ENCODE measurements at places on chromosomes 13 and 19. TPM values are rescaled to one million over a fixed set of nuclear protein-coding genes. Genes with fewer than 3 reads are reported as not detected.

URAD gene
- not detected for total RNA-seq

CLDN10 gene
- total RNA-seq: 0.25 TPM

PPFIA3 gene
- 5.7 TPM for total RNA-seq

BRD4 gene
- 26.1 TPM for total RNA-seq

AMH gene
- 13.6 TPM for total RNA-seq

ZNF823 gene
- total RNA-seq: 2.8 TPM

ALKBH6 gene
- 23.1 TPM for total RNA-seq

HSH2D gene
- 0.08 TPM for total RNA-seq

CHERP gene
- 29.7 TPM for total RNA-seq

SLC7A10 gene
- not detected for total RNA-seq

MAP4K1 gene
- 1.1 TPM for total RNA-seq

PLEKHF1 gene
- total RNA-seq: 10.0 TPM

NTF4 gene
- total RNA-seq: 0.38 TPM

KLK1 gene
- total RNA-seq: not detected

ZNF700 gene
- total RNA-seq: 0.15 TPM

GNG8 gene
- total RNA-seq: not detected

C2CD4C gene
- total RNA-seq: 0.59 TPM

MPND gene
- 12.2 TPM for total RNA-seq

CEACAM3 gene
- not detected for total RNA-seq

CEACAM7 gene
- total RNA-seq: not detected

PSG7 gene
- not detected for total RNA-seq

ZNF71 gene
- total RNA-seq: 12.5 TPM

HPN gene
- total RNA-seq: 0.17 TPM

ARRDC5 gene
- total RNA-seq: not detected

PLPPR3 gene
- total RNA-seq: 4.1 TPM

PSENEN gene
- total RNA-seq: 301 TPM

FXYD1 gene
- total RNA-seq: 0.47 TPM

CELF5 gene
- total RNA-seq: 0.53 TPM

NUMBL gene
- total RNA-seq: 52.9 TPM

KIR2DL3 gene
- total RNA-seq: not detected

SYT3 gene
- 0.76 TPM for total RNA-seq

UPK1A gene
- total RNA-seq: 0.97 TPM

CPB2 gene
- not detected for total RNA-seq

CYP4F2 gene
- total RNA-seq: 0.49 TPM

FPR2 gene
- total RNA-seq: not detected

SELENOW gene
- total RNA-seq: 151 TPM

CBLC gene
- total RNA-seq: not detected

CYP4F11 gene
- 5.7 TPM for total RNA-seq

C1QTNF9B gene
- total RNA-seq: not detected

NCLN gene
- 88.3 TPM for total RNA-seq

KCNC3 gene
- 1.5 TPM for total RNA-seq

QPCTL gene
- 10.8 TPM for total RNA-seq

NLRP7 gene
- total RNA-seq: not detected

SOX21 gene
- total RNA-seq: 1.2 TPM

NCR1 gene
- total RNA-seq: not detected

MAB21L1 gene
- total RNA-seq: not detected

PRR22 gene
- 1.4 TPM for total RNA-seq

LIG1 gene
- 67.2 TPM for total RNA-seq

GSX1 gene
- total RNA-seq: not detected

POLR2E gene
- total RNA-seq: 249 TPM

INSR gene
- total RNA-seq: 2.1 TPM

MRPL54 gene
- 62.3 TPM for total RNA-seq

All from A549 treated with CpdA at 1 μM for 4 hours (cell line).